ENCODE measurements at places on chromosomes 11 and 22.

DNA sequence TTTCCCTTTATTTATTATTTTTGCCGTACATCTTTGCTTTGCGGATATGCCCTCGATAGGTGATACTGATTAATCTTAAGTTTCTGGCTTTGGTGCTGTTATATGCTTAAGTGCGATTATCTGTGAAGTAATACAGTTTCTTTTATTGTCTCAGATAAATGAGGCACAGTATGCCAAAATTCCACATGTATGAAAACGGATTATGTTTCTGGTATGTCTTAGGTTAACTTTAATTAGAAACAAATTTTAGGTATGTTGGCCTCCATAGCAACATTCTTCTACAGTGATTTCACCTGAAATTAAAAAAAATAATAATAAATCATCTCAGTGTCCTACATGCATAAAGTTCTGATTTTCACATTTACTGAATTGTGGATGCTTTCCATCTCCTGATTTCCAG is 119.2 kb downstream of the ARHGAP42 start:
- DNase-seq = no peak

- DNase-seq = no peak
Observed at GRCh38 chr11:71179877-71180605, 72.3 kb downstream of the SHANK2 start.

DNA sequence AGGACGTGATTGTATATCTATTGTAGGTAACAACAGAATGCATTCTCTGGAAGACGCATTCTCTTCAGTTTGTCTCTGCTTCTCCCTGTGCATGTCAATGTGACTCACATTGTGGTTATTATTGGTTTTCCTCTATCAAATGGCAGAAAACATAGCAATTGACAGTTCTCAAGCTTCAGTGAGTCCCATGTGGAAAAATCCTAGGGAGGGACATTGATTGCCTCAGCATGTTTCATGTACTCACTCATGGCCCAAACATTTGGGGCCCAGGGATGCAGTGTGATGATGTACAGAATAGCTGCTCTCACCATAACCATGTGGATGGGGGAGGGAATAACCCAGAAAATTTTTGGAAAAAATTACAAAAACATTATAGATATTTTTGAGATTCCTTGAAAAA is 9.3 kb upstream of the ARL14EP start:
- no peak for DNase-seq

GRCh38 chr22:30989474-30989873 is 20.4 kb downstream of the TUG1 start:
- no peak for DNase-seq

DNA sequence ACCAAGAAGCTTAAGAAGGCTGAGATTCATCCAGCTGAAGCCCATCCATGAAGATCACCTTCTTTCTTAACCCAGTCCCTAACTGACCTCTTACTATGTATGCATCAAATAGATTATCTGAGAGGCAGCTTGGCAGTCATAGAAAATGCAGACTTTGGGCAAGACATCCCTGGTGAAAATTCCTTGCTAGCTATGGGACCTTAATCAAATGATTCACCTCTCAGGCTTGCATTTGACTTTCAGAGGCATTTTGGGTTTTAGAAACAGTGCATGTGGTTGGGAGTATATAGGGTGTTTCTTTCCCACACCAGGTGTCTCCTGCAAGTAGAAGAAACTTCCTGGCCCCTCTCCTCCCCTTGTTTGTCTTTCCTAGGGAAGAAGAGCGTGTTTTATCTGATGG is 188.5 kb upstream of the ISX start:
- no peak for DNase-seq

DNA sequence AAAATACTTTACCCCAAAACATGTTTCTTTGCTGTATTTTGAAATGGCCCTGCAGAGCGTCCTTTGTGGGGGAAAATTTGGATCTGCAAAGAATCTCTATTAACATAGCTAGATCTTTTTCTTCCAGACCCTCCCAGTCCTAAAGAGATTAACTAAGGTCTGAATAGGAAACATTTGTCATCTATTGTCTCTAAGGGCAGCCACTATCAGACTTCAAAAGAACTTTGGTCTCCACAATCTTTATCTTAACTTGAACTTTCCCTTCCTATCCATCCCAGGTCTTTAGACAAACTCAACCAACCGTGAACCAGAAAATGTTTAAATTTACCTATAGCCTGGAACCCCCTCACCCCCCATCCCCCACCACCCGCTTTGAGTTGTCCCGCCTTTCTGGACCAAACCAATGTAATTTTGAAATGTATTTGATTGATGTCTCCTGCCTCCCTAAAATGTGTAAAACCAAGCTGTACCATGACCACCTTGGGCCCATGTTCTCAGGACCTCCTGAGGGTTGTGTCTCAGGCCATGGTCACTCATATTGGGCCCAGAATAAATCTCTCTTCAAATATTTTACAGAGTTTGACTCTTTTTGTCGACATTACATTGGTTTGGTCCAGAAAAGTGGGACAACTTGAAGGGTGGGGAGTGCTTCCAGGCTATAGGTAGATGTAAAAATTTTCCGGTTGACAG is 3.5 kb upstream of the KRTAP5-9 start:
- DNase-seq = no peak

DNA sequence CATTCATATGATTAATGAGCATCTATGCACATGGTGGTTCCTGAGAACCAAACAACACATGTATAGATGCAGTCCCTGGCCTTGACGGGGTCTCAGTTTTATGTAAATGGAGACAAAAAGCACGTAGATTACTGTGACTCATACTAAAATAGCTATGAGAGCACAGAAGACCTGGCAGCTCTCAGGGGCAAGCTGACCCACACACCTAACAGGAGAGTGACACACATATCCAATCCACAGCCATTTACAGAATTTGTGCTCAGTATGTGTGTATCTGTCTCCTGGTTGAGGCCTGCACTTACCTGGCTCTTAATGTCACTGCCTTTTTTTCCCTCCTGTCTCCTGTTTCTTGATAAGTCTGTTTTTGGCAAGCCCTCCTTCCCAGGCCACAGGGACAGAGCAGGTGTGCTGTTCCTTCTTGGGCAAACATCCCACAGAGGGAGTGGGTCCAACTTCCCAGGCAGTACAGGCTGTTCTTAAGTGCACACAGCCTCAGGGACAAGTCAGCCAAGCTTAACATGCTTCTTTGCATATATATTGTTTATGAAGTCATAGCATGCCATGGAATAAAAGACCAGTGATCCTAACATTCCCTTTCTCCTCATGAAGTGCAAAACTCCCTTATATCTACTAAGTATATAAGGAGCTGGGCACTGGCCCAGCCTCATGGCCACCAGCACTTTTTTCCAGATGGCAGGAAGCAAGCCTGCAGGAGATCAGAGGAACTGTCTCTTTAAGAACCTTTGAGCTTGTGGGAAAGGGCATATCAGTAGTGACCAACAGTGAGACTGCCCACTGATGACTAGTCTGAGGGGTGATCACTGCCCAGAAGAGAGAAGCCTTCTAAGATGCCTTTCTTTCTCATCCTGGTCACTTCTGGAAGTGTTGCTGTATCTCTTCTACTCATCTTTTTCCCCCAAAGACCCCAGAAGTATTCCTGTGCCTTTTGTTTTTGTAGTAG is 124.7 kb upstream of the CCDC90B start:
- no peak for DNase-seq

GRCh38 chr11:47109727-47110246 is 66.9 kb downstream of the ARFGAP2 start:
- no peak for DNase-seq

All from CD4-positive, alpha-beta T cell treated with Interleukin-2 at 100 ng/mL for 4 hours (primary cell).